Epithelial cell of esophagus (primary cell): ENCODE measurements at places on chromosomes 12 and 14.

DNA sequence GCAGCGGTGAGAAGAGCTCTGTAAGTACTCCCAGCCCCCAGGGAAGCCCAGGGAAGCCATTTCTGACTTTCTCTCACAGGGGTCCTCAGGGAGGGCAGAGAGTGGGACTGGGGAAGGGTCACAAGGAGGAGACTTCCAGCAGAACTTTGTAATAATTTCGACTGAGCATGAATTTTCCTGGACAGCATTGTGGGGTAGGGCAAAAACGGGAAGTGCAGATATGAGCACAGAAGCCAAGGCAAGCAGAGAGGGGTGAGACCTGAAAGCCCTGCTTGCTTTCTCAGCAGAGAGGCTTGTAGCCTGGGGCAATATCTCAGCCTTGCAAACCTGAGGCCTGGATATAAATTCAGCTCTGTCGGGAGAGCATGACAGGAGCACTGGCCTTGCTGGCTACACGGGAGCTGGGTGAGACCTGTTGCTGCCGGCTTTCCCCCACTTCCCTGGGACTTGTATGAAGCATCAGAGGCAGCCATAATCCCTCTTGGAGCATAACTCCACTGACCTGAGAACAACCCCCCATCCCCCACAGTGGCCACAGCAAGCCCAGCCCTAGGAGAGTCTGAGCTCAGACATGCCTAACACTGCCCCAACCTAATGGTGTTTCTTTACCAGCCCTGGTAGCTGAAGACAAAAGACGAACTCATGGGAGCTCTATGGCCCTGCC lies 9.8 kb upstream of the IQSEC3 start:
- DNase-seq, result no peak

DNA sequence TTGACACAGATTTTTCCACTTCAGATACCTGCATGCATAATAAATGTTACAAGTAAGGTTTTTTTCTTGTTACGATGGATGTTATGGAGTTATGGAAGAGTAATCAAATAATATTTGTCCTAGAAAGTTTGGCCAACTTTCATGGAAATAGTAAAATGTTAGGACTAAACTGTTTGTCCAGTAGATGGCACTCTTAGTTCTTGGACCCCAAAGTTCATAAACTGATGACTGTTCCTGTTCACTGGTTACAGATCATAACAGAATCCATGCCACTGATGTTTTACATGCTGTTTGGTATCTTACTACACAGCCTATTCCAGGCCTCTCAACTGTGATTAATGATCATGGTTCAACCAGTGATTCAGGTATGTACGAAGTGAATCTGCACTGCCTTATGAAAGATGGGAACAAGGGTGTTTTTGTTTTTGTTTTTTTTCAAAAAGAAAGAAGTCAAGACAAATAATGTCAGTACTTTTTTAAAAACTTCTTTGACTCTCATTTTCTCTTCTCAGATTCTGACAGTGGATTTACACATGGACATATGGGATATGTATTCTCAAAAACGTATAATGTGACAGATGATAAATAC lies 48.8 kb upstream of the SLCO1C1 start:
- DNase-seq, result peak; percentile 44

- no peak for DNase-seq
These were observed 4.4 kb upstream of the KCNK10 start for GRCh38 chr14:88327497-88327896.

- DNase-seq, result peak; percentile 57
These were observed 27.4 kb downstream of the CRACR2A start for GRCh38 chr12:3725388-3726115.

- DNase-seq, result no peak
These were observed 289.2 kb downstream of the ADGRD1 start for GRCh38 chr12:131242741-131243496.

- no peak for DNase-seq
These were observed 211.8 kb downstream of the MSRB3 start for GRCh38 chr12:65490250-65490649.

DNA sequence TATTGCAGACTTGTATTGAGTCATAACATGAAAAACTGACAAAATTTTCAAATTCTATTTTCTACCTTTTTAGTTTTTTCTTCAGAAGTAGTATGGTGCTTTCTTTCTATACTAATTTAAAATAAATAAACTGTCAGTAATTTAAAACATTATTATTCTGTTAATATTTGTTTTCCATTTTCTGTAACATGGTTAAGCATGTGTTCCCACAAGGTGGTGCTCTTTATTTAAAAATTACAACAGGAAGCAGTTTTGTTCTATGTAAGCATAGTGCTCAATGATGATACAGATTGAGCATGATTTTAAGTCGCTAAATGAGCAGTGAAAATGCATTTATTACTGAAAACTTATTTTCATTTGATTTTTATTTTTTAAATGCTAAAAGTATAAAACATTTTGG lies 114.6 kb downstream of the PPFIA2 start:
- peak; percentile 58 for DNase-seq

DNA sequence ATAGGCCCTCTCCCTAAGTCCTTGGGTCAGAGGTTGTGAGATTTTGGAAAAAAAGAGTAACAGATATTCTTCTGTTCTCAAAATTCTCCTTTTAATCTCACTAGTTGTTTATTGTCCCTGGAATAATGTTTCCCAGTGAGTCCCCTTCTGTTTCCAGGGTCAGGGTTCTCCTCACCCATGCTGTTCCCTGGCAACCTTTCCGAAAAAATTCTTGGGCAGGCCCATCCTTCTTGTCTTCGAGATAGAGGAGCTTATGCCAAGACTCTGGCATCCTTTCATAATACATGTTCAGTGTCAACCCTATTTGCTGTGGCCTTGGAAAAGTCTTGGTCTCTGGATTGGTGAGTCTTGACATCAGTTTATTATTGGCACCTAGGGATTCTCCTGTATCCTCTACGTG lies 212.4 kb upstream of the FAR2 start:
- no peak for DNase-seq

DNA sequence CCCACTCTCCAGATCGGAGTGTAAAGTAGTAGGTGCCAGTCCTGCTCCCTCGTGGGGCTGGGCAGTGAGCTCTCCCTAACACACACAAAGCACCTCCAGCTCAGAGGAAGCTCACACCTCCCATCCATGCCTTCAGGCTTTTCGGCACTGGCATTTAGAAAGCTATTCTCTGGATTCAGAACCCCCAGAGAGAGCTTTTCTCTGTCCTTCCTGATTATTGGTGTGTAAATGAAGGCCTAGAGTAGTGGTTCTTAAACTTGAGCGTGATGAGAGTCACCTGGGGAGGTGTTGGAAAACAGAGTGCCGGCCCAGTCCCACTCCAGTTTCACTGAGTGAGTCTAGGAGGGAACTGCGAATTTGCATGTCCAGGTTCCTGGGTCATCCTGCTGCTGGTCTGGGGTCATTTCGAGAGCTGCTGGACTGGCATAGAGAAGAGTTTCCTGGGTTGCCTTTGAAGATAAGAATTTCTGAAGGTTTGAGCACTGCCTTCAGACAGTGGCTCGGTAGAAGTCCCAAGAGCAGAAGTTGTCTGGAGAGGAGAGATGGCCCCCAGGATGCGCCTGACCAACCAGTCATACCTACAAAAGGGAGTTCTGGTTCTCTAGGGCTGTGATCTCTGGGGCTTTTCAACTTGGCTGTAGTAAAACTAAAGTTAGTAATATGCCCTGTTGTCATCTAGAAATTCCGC lies 15.1 kb downstream of the CD9 start:
- DNase-seq, result peak; percentile 52

DNA sequence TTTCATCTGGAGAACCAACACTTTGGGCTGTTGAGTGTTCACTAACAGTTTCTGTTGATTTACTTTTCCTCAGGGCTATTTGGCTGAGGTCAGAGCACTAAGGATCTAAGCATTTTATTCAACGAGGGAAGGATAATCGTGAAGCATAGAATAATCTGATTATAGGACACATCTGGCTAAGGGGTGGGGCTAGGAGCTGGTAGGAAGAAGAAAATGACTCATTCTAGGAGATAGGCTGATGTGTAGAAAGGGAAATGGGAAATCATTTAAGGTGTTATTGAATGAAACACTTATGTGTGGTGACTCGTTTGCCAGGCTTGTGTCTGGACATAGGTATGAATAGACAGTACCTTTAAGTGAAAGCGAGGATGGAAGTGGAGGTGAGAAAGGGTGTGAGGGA lies 167.2 kb downstream of the ETNK1 start:
- DNase-seq, result peak; percentile 39

DNA sequence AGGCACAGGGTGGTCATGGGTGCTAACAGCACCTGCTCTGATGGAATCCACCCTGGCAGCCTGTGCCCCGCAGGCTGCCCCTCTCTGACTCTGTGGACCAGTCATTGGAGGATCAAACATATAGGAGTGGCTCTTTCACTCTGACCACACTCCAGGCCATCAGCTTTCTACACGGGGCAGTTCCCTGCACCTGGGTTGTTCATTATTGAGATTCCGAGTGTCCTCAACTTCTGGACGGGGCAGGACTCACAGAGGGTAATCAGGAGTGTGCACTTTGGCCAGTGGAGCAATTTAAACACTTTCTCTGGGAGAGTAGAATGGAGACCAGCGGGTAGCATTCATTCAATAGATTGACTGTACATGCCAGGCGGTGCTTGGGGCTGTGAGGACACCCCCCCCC lies 94.8 kb downstream of the NINJ2 start:
- no peak for DNase-seq

- DNase-seq, result peak; percentile 72
These were observed 25.8 kb upstream of the STRAP start for GRCh38 chr12:15856097-15856982.

DNA sequence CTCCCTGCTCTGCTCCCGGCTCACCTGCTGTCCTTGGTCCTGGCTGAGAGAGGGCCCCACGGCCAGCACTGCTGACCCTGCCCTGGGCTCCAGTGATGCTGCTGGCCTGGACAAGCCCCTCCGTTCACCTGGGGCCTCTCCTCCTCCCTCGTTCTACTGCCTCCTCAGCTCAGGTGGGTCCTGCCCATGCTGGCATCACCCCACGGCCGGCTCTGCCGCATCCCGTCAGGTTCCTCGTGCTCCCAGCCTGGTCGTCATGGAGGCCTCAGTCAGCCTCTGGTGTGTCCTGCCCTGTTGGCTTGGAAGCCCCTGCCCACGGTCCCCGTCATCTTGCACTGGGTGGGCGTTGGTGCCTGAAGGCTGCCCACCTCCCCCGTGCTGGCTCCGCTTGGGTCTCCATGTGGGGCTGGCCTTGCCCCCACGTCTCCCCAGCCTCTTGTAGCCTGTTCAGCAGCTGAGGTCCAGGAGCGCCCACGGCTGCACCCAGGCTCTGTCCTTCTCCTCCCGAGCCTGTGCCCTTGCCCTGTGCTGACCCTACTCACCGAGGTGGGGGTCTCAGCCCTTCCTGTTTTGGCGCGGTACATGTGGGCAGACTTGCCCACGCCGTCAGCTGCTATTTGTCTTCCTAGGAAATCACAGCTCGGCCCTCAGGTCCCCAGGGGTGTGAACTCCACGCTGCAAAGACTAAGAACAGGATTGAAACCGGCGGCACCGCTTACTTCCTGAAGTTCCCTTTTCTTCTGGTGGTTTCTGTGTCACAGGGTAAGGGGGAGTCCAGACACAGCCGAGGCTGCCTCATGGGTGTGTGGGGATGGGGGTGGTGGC lies 121.6 kb downstream of the TMEM121 start:
- no peak for DNase-seq

DNA sequence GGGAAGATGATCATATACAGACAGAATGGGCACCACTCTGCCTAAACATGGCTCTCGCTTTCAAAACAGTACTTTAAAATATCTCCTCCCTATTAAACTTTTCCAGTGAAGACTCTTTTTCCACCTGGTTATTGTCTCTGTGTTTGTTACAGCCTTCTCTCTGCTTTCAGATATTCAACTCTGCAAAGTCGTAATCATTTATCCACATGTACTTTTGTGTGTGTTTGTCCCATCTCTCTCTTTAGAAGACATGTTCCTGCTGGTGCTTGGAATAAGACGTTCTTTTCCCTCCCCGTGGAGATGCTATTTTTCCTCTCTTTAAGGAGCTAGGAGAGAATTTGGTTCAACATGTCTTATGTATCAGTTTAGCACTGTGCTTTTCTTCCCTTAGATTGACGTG lies 45.1 kb downstream of the ETV6 start:
- DNase-seq, result no peak
